Dorsolateral prefrontal cortex (tissue), 122 donors: ENCODE measurements at places on chromosomes 5 and 9. TPM values are rescaled to one million over a fixed set of nuclear protein-coding genes. Genes with fewer than 3 reads are reported as not detected.

DNA sequence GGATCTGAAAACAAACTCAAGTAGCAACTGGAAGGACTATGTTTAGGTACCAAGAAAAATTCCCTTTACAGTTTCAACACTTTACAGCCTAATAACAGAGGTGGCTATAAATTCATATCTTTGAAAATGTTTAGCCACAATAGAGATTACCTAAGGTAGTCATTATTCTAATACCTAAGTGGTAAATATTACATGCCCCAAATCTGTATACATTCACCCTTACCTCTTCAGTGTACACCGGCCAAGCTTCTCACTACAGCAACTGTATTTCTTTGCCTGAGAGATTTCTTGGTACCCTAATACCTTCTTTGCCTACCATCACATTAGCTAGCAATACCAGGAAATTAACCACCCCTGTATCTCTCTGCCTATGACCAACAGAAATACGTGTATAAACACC lies 154.0 kb downstream of the RFX3 start:
- DNase-seq = no peak

Gene PTGDS
- 1,759 TPM for total RNA-seq

Gene SMIM33
- not detected for total RNA-seq

Gene HTR4
- total RNA-seq = 7.0 TPM

Gene OR1J2
- not detected for total RNA-seq

DNA sequence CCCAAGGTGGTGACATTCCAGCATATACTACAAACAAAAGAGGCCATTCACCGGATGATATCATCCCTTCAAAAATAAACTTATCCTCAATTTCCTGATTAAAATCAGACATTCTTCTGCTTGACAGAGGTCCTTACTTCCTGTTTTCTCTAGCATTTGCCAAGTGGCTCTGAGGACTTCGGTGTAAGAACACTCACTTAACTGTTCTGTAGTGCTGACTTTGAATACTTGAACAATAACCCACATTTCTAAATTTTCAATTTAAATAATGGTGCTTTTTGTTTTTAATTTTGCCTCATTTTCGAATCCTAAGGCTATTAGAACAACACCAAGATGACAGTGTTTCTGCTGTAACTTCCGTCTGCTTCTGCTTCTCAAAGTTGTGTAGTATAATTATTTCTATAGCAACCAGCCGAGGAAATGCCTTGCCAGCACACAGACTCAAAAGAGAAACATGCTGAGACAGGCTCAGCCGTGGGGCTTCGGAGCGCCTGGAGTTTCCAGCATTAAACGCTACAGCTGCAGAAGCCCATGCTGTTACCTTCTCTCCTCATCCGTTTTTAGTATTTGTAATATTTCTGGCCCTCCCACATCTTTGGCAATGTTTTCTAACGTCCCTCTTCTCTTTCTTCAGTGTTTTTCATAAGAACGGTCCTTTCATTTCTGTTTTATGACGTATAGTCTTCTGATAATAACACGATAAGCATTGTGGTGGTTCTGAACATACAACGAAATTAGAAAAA lies 19.5 kb upstream of the ANXA1 start:
- peak; percentile 54 for DNase-seq

Gene LHX3
- total RNA-seq = not detected

- DNase-seq = no peak
These were observed 8.1 kb downstream of the PPP3R2 start for GRCh38 chr9:101586651-101587050.

Gene IFNA2
- total RNA-seq = 2.2 TPM

Gene IL5
- not detected for total RNA-seq

DNA sequence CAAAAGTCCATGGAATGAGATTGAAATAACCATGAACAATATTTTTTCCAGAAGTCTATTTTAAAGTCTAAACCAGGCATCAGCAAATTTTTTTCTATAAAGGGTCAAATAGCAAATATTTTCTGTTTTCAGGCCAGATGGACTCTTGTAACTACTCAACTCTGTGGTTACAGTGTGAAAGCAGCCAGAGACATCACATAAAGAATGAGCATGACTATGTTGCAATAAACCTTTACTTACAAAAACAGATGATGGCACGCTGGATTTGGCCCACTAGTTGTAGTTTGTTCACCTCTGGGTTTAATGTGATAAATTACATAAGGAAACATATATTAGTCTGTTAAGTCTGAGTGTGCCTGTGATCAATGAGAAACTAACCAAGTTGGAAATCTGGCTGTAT lies 319.2 kb downstream of the TRPM3 start:
- no peak for DNase-seq

DNA sequence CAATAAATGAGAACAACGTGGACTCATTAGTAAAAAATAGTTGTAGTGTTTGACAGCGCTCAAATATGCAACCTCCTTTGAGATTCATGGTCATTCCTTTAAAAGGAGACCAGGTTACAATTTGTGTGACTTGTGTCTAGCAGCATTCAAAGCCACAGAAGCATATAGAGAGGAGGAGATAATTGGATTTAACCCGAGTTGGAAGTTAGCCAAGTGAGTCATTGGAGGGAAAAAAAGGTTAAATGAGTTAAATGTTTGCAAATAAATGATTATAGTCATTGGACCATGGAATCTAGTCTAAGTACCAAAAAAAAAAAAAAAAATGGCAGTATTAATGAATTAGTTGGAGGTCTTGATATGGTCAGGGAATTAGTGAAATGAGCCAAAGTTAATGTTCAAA lies 90.9 kb downstream of the ITGA1 start:
- no peak for DNase-seq

DNA sequence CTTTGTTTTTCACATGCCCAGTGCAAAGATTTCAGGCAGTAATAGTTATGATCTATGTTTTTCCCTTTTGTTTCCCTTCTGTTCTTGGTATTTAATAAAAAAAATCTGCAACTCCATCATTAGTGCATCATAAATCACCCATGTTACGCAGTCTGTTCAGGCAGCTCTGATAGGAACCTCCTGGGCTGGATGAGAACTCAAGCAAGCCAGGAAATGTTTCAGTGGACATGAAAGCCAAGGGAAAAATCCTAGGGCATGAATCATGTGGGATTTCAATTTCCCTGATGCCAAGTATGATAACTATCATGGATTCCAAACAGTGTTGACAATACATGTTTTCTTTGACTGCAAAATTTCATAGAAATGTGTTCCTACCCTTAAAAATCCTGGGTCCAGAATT lies 119.7 kb upstream of the TARS1 start:
- no peak for DNase-seq

- DNase-seq = no peak
These were observed 210.5 kb downstream of the SNX18 start for GRCh38 chr5:54727874-54728587.

DNA sequence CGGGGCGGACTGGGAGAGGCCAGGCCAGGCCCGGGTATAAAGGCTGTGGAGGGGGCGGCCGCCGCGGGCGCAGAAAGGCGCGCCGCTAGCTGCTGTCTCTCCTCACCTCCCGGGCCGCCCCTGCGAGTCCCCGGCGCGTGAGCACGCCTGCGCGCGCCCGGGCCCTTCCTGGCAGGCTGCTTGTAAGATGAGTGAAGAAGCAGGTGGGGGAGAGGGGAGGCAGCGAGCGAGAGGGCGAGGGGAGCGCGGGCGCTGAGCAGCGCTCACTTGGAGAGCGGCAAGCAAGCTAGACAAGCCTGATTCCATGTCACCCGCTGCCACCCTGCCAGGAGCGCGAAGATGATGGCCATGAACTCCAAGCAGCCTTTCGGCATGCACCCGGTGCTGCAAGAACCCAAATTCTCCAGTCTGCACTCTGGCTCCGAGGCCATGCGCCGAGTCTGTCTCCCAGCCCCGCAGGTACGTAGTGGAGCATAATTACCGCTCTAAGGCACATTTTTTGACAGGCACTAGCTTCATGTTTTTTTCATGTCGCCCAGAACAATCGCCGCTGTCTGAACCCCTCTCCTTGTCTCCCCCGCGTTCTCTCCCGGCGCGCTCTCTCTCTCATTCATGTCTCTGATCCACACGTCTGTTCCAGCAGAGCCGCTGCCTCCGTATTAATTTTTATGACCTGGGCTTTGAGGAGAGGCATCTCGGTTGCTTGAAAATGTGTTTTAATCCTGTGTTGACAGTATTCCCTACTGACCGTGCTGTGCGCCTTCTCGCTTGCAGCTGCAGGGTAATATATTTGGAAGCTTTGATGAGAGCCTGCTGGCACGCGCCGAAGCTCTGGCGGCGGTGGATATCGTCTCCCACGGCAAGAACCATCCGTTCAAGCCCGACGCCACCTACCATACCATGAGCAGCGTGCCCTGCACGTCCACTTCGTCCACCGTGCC lies at the start of gene POU4F3:
Gene POU4F3, plus strand, starts transcription at position 66 of the 941 bp plus-strand sequence. Its CDS starts 274 bp downstream, at position 340.
- no peak for DNase-seq

- peak; percentile 71 for DNase-seq
These were observed 122.6 kb downstream of the RASEF start for GRCh38 chr9:82940376-82940775.

- DNase-seq = no peak
These were observed 51.8 kb downstream of the ATG10 start for GRCh38 chr5:82023644-82024043.

DNA sequence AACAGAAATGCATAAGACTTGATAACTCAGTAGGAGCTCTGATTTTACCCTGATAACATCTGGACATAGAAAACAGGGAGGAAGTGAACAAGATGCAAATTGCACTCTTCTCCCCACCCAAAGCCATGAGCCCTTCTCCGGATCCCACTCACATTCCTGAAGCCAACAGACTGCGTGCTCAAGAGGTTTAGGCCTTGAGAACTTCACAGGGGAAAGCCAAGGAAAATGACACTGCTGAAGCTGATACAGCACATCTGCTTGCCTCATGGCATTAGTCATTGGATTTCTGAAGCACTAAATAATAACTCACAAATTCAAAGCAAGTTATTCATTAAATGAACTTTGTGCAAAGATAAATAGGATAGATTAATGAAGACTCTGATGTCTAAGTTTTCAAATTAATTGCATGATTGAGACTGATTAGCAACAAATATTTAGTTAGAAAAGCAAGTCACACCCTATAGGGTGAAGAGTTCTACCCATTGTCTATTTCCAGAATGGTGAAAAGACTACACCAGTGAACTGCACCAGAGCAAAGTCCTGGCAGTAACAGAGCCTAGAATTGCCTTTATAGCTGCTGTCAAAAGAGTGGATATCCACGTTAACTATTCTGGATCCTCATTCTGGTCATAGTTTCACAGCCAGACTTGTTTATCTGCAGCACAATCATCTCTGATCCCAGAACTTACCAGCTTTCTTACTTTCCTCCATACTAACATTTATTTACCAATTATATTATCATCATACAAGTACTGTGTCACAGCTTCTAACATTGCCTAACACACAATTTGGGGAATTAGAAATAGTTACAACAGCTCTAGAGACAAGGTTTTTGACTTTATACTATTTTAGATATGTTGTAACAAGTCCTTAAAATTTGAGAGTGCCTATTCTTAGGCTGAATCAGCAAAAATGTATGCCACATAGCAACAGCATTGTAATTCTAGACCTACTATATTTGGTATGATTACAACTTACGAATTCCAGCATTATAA lies 432.1 kb upstream of the RGMB start:
- no peak for DNase-seq

Gene MYOT
- total RNA-seq = 13.1 TPM

Gene TAF7
- 83.4 TPM for total RNA-seq

DNA sequence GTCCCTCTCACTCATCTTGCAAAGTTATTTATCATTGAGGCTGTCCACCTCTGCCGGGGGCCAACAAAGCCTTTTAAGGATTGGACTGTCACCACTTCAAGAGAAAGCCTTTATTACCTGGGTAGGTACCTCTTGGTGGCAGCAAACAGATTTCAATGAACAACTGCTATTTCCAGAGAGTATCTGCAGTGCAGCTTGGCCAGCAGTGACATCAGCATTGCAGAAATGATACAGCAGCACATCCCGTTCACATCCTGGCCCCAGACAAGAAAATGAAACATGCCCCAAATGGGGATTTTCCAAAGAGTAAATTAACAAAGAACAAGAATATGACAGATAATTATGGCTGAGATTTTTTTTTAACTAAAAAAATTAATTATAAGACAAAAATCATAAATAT lies 2.3 kb upstream of the SPATA6L start:
- no peak for DNase-seq

- no peak for DNase-seq
These were observed 51.4 kb downstream of the CDH6 start for GRCh38 chr5:31244921-31245320.

DNA sequence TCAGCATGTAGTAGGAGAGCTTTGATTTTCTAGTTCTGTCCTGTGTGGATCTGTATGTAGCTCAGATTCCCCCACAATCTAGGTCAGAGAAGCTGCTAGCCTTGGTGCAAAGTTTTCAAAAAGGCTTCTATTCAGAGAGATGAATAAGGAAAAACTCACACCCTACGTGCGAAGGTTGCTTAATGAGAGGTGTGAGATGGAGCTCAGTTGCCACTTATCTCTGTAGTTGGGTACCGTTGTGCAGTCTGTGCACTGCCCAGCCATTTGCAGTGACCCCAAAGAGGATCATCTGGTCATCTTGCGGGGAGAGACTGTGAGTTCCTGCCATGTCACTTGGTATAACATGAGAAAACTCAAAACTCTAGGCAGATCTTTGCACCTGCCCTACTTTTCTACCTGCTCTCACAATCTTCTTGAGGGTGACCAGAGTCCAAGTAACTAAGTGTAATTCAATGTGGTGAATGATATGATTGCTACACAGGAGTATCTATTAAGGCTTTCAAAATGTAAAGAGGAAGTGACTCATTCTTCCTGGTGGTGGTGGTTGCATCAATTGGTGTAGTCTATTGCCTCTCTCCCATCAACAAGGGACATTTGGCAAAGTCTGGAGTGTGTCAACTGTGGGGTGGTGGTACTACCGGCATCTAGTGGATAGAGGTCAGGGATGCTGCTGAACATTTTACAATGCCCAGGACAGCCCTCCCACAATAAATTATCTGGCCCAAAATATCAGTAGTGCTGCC lies 65.2 kb downstream of the TMC1 start:
- no peak for DNase-seq

DNA sequence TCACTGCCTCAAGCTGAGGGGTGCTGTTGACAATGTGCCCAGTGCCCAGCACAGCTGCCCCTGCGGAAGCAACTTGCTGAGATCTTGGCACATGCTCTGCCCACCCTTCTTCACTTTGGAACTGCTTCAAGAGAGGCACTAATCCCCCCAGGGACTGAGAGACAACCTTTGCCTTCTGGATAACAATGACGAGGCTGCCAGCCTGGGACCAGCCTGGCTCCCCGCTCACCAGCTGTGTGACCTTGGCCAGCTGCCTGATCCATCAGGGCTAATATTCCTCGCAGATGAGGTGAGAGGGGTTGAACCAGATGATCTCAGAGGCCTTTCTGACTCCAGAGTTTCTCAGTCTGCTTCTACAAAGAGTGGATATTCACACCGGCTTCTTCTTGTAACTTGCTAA lies 81.0 kb downstream of the SHB start:
- DNase-seq = peak; percentile 62

- DNase-seq = no peak
These were observed 17.6 kb upstream of the CDK7 start for GRCh38 chr5:69217151-69217511.
